Gastrocnemius medialis (tissue), 4 donors: ENCODE measurements at places on chromosomes 5 and 9.
A peak's percentile ranks its signal among the peaks of the same experiment; 100 is the strongest.

DNA sequence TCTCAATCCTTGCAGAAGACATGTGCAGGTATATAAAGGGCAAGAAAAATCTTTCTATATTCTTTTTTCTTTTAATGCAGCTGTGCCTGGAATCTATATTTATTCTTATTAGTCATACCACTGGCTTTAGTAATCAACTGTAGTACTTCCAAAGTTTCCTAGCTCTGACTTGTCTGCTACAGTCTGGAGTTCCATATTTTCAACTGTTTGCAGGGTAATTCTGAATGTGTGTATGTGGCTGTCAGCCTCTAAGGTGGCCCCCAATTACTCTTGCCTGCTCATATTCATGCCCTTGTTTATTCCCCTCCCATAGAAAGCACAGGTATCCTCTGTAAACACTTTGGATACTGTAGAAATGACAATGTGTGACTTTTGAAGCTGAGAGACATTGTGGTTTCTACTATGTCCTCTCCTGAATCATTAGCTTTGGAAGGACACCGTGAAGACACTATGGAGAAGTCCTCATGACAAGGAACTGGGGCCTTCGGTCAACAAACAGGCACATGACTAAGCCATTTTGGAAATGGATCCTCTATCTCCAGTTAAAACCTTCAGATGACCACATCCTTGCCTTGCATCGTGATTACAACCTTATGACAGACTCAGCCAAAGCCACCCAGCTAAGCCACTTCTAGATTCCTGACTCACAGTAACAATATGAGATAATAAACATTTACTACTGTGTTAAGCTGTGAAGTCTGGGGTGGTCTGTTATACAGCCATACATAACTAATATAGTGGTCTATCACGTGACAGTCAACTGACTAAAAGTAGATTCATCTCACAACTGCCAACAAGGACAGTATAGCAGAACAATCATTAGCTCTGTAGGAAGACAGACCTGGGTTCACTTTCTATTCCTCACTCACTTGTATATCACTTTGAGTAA is 49.5 kb upstream of the SUSD1 start:
- no peak for DNase-seq

GRCh38 chr5:110414360-110414759 is 312.1 kb downstream of the TMEM232 start:
- DNase-seq = no peak

- no peak for DNase-seq
These were observed 182.7 kb downstream of the KCNN2 start for GRCh38 chr5:114544561-114544960.

DNA sequence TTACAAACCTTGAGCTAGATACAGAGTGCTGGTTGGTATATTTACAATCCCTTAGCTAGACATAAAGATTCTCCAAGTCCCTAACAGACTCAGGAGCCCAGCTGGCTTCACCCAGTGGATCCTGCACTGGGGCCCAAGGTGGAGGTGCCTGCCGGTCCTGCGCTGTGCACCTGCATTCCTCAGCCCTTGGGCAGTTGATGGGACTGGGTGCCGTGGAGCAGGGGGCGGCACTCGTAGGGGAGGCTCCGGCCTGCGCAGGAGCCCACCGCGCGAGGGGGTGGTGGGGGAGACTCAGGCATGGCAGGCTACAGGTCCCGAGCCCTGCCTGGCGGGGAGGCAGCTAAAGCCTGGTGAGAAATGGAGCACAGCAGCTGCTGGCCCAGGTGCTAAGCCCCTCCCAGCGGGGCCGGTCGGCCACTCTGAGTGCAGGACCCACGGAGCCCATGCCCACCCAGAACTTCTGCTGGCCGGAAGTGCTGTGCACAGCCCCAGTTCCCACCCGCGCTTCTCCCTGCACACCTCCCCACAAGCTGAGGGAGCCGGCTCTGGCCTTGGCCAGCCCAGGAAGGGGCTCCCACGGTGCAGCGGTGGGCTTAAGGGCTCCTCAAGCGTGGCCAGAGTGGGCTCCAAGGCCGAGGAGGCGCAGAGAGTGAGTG is 1464.7 kb downstream of the EFNA5 start:
- no peak for DNase-seq

- no peak for DNase-seq
These were observed 43.9 kb downstream of the P4HA2 start for GRCh38 chr5:132183723-132184122.

DNA sequence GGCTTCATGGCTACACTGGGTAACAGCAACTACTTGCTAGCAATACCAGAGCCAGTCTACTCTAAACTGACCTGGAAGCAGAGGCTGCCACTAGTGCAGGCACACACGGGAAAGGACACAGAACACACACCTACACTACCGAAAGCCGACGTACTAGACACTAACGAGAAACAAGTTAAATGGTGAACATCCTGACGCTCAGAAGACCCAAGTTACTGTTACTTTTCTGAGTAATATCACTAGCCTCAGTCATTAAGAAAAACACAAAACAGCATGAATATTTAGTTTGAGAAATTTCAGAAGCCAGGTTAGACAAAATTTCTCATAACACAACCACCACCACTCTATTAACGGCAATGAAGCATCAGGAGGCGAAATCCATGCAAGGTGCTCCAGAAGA is 44.5 kb downstream of the CAMSAP1 start:
- no peak for DNase-seq

DNA sequence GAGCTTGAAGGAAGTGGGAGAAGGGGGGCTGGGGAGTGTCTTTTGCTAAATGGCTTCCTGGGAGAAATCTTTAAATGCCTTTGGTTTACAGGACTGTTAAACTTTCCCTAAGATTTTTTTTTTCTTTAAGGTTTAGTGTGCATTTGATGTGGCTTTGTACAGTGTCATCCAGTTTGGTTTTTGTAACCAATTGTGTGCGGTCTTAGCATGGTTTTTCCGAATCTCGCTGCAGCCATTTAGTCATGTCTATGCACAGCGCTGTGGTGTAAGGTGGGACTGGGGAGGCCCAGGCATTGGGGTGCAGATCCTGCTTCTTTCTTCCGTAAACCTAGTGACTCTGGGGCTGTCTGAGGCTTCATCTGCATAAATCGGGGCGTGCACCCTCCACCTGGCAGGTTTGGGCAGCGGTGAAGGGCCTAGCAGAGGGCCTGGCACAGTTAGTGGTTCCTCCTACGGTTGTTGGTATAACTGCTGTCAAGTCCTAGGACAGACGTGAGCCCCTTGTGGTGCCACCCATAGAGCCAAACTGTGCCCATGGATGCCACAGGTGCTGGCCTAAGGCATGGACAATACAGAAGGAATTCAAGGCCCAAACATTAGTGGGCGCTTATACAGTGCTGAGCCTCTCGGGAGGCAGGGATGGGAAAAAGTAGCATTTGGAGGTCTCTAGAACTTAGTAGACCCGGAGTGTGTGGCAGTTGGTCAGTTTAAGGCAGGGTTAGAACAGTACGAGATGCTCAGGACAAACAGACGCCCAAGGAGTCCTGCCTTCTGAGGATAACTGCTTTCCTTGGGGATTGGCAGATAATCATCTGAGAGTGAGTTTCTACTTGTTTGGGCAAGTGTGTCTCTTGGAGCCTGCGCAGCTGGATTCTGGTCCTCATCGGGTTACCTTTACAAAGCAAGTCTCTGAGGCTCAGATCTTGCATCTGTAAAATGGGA is 1.5 kb downstream of the PRRC2B start:
- no peak for DNase-seq

DNA sequence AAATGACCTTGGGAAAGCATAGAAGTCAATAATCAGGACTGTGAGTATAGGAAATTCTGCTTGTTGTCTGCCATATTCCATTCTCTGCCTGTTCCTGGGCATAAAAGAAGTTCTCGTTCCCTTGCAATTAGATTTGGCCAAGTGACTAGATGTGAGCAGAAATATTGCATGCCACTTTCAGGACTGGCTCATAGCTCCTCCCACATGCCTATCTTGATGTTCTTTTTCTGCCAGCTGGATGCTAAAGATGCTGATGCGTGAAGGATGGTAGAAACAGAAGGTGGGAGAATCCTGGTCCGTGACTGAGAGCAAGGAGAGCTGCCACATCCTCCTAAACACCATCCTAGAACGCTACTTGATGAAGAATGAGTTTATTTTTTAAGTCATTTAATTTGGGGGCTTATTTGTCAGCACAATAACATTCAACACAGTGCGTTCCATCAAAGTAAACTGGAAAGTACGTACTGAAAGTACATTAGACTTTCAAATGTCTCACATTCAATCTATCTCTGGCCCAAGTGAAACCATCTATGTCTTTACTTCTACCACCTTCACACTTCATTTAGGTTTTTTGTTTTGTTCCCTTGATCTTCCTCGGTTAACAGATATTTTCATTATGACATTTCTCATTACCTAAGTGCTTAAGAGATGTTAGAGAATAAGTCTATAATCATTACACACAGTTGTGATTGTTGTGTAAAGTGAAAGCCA is 648.5 kb downstream of the RAB3C start:
- no peak for DNase-seq

- DNase-seq = no peak
These were observed 57.0 kb downstream of the CFAP90 start for GRCh38 chr5:7793895-7794294.

DNA sequence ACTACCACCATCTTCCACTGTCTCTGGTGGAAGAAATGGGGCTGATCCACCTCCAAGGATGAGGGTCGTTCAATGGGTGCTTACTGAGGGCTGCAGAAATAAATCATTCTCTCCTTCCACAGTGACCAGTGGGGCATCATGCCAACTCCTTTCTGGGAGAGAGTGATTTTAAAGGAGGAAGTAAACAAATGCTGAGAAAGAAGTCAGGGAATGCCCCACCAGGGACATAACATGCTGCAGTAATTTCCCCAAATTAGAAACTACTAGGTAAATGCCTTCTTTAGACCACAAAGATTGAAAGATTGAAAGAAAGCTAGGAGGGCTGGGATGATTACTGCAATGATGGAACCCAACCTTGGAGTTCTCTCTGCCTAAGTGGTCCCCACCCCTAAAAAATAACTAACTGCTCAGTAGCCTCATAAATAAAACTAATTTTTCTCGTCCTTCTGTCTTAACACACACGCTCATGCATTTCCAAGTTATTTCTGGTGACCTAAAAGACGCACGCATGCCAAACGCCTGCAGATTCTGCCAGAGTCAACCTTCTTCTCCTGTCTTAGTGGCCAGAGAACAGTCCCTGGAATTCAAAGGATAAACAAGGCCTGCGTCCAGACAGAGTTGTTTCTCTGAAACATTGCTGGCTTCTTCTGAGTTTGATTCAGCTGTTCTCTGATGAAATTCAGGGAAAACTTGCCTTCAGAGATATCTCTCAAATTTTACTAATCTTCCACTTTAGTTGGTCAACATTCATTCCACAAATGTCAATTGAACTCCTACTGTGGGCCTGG is 250.0 kb downstream of the NR3C1 start:
- peak; percentile 72 for DNase-seq

DNA sequence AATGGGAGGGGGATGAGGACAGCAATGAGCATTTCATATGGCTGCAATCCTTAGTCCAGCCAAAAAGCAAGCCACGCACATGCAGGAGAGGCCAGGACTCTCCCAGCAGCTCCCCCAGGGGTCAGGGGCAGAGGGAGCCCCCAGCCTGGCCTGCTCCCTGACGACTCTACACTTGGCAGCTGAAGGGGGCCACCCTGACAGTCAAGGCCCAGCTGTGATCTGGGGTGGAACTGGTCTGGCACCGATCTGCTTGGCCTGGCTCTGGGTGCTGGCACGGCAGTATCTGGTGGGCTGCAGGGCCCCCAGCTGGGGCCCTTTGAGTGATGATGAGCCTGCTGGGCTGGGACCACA is 118.1 kb downstream of the ADAMTS2 start:
- no peak for DNase-seq

DNA sequence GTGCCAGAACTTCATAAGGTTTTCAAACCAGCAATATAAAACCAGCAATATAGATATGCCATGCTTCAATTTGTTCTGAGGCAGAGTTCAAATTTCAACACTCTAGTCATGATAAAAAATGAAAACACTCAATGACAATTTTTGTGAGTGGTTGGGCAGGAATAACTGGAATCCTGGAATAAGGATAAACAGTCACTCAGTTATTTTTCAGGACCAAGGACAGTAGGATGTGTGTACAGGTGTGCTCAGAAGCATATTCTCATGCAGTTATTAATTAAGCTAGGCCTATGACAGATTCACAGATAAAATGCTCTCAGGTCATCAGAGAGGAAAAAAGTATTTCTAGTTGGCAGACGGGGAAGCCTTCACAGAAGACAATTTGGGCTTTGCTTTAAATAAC is 117.3 kb upstream of the PPP2R2B start:
- DNase-seq = no peak

DNA sequence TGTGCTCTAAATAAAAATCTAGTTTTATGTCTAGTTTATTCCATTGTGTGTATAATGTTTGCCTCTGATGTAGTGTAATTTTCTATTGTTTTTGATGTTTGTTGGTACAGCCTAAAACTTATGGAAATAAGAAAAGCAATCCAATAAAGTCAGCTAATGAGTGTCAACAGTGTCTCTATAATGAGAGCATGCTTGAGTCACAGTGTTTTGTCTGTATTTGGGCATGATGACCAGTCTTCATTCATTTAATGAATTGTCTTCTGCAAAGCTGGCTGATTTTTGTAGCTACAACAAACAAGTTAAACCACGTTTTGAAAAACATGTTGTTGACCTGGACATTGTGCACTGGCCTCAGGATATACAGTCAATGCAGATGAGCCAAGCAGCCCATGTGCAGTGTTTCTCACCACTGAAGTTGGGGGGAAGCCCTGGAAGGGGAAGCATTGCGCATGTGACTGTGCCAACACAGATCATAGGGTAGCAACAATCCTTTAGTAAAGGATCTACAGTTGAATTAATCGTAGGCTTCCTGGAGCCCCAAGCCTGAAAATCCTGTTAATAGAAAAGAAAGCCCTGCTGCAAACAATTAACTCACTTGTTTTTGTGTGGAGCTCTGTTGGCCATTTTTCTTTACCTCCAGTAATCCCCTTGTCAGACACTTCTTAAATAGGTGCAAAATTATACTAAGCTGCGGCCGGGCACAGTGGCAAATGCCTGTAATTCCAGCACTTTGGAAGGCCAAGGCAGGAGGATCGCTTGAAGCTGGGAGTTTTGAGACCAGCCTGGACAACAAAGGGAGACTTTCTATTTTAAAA is 88.0 kb downstream of the INIP start:
- no peak for DNase-seq

GRCh38 chr5:17735761-17736160 is 101.5 kb downstream of the TAF11L14 start:
- no peak for DNase-seq

GRCh38 chr5:150762211-150762610 is 3.4 kb upstream of the DCTN4 start:
- no peak for DNase-seq

DNA sequence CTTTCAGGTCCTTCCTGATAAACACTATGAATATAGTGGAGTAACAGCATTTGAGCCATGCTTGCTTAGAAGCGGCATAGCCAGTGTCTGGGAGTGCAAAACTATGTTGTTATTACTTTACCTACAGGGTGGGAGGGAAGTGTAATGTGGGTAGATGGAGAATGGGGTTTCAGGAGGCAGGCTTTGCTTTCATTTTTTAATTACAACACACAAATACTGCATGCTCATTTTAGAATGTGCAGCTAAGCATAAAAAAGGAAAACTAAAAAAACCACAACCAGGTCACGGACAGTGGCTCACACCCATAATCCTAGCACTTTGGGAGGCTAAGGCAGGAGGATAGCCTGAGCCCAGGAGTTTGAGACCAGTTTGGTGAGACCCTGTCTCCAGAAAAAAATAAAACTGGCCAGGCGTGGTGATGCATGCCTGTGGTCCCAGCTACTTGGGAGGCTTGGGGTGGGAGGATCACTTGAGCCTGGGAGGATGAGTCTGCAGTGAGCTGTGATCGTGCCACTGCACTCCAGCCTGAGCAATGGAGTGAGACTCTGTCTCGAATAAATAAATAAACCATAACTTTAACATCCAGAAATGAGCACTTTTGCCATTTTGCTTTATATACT is 20.2 kb downstream of the HAVCR1 start:
- DNase-seq = no peak

- no peak for DNase-seq
These were observed 10.6 kb upstream of the DPYSL3 start for GRCh38 chr5:147520450-147520849.
